HAP-1 (cell line): ENCODE measurements at places on chromosomes 5 and 9.

DNA sequence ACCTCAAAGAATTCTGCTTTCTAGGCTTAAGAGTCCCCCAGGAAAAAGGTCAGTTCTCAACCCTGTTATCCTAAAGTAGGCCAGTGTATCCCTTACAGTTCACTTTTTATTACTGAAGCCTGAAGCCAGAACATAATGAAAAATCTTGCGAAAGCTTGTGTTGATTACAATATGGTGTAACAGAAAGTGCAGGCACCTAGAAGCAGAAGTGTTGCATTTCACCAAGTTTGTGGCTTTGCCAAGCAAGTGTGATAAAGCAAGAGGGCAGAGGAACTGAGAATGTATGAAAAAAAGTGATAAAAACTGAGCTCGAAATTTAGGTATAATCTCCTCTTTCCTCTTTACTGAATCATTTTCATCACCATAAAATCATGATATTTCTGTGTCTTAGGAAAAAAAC is 26.2 kb downstream of the AGTPBP1 start:
- DNase-seq: no peak

GRCh38 chr9:34380034-34380510 is 3.4 kb upstream of the MYORG start:
- no peak for DNase-seq

DNA sequence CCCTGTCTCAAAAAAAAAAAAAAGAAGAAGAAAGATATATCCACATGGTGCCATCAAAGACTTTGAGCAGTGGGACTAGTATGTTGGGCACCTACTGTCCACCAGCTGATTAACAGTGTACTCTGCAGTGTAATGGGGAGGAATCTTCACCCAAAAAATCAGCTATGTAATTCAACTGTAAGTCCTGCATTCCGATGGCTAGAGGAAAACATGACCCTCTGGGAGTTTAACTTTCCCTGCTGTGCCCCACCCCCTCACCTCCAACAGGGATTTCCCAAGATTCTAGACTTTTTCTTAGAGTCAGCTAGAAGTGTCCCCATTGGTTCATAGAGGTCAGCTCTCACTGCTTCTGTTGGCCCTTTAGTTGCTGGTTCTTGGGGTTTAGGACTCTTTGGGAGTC is 221.2 kb upstream of the CLINT1 start:
- DNase-seq: no peak

- peak; percentile 20 for DNase-seq
Observed at GRCh38 chr5:10627160-10627701, 63.4 kb downstream of the ANKRD33B start.

DNA sequence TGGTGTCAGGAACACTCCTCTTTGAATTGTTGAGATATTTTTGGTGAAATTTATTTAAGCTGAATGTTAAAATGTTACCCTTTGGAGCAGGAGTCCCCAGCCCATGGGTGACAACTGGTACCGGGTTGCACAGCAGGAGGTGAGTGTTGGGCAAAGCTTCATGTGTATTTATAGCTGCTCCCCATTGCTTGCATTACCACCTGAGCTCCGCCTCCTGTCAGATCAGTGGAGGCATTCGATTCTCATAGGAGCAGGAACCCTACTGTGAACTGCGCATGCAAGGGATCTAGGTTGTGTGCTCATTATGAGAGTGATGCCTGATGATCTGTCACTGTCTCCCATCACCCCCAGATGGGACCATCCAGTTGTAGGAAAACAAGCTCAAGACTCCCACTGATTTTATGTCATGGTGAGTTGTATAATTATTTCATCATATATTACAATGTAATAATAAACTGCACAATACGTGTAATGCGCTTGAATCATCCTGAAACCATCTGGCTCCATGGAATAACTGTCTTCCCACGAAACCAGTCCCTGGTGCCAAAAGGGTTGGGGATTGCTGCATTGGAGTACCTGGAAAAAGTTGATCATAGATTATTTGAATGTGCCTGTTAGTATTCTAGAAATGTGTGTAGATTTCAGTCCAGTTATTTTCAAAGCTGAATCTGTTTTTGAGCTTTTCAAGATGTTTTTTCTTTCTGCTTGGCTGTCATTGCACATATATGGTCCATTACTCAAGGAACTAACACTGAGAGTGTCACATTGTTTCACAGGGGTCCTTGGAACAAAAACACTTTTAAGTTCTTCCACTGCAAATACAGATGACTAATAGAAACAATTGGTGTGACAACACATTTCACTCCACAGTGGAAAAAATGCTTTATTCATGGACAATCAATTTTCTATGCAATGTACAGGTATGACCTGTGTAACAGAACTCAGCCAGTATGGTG is 104.6 kb upstream of the TNFAIP8 start:
- DNase-seq: no peak

GRCh38 chr5:107799306-107799705 is 128.6 kb upstream of the EFNA5 start:
- no peak for DNase-seq

DNA sequence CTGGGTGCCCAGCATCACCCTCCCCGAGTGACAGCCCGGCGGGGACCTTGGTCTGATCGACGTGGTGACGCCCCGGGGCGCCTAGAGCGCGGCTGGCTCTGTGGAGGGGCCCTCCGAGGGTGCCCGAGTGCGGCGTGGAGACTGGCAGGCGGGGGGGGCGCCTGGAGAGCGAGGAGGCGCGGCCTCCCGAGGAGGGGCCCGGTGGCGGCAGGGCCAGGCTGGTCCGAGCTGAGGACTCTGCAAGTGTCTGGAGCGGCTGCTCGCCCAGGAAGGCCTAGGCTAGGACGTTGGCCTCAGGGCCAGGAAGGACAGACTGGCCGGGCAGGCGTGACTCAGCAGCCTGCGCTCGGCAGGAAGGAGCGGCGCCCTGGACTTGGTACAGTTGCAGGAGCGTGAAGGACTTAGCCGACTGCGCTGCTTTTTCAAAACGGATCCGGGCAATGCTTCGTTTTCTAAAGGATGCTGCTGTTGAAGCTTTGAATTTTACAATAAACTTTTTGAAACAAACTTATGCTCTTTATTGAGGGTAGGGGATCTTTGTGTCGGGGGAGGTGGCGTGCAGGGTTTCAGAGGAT is 1.3 kb downstream of the GADD45G start:
- DNase-seq: peak; percentile 65

GRCh38 chr9:28155067-28155466 is 581.8 kb upstream of the C9orf72 start:
- DNase-seq: no peak

DNA sequence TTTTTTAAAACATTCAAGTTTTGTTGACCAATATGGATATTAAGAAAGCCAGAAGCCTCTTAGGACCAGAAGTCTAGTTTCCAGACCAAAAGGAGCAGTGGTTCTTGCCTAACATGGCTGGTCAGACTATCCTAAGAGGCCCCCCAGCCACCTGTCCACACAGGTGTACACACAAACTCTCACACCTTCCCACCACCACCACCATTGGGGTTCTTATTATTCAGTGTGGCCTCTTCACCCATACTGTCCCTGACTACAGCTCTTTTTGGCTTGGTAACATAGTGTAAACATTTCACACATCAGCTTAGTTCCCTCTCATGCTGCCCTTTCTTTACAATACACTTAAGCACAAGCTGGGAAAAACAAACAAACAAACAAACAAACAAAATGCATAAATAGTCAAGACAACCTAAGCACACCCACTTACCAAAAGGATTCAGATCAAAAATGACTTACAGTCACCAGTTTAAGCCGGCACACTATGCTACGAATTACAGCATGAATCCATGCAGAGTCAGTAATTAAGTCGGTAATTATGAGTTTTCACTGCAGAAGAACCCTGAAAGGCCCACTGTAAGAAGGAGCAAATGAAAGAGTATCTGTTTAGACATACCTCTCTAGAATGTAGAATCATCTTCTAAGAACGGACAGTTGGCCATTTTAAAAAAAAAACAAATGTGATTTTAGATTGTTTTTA is 9.5 kb downstream of the LHFPL2 start:
- DNase-seq: no peak

DNA sequence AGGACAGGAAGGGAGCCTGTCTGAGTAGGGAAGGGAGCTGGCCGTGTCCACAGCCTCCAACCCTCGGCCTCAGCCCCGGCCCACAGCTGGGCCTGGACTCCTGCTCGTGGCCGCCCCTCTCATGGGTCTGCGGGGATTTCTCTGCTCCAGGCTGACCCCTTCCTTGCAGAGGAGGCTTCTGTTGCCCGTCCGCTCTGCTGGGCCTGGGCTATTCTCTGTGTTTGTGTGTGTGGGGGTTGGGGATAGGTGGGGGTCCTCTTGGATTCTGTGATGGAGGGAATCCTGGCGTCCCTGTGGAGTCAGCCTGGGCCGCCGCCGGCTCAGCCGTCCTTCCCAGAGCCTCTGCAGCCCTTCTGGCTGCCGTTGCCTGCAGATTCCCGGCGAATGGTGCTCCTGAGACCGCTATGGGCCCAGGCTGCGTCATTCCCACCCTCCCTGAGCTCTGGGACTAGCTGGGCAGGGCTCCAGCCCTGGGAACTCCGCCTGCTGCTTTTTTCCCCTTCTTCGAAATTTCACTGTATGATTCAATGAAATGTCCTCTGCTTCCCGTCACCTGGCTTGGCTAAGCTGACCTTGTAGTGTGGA is 64.2 kb downstream of the FGF18 start:
- no peak for DNase-seq

- peak; percentile 24 for DNase-seq
Observed at GRCh38 chr5:180026320-180026719, 45.2 kb downstream of the RNF130 start.

DNA sequence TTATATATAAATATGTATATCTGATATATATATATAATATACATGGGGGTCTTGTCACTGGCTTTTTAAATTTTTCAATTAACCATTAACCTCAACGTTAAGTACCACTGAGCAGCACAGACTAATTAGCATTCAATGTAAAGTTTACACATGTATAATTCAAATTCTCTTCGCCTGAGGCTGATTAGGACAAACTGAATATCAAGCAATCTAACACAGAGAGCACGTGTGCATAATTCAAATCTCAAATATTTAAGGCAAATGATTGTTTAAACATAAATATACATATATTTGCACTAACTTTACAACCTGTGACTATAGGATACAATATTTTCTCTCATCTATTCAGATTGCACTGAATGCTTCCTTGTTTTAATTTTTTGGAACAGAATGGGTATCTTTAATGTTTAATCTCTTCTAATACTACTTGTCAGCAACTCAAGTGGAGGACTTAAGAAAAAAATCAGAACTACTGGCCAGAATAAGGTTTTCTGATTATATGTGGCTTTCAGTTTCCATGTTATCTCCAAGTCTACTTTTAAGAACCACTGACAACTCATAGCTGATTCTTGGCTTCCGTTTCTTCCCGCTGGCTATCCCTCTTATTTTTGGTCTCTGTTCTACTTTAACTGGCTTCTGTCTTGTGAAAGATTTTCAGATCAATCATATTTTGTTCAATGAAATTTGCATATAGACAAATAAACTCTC is 204.8 kb downstream of the MLLT3 start:
- no peak for DNase-seq

DNA sequence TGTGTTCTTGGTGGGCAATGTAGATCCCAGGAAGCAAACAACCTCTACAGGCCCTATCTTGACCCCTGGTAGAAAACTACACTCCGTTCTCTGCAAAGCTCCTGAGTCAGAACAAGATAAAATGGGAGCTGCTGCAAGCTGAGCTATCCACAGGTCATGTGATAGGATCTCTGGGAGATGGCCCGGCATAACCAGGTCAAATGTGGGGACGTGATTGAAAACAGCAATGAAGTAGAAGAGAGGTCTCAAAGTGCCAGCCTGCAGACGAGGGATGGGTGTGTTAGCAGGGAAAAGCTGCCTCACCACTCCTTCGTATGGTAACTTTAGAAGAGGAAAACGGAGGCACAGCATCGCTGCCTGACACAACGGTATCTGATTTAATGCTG is 25.0 kb downstream of the NRG2 start:
- DNase-seq: no peak

DNA sequence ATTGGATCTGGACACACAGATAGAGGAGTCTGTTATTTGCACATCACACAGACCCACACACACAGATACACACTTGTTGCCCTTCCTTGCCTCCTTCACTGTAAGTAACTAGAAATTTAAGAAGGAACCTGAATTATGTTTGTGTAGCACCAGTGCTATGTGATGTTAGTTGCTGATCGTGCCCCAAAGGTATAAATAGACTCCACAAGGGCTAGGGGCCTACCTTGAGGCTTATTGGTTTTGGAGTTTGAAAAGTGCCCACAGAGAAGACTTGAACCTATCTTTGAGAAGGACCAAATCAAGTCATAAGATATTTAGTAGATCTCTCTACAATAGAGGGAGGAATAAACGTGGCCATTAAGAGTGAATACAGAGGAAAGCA is 8.8 kb upstream of the TGFBI start:
- DNase-seq: no peak

DNA sequence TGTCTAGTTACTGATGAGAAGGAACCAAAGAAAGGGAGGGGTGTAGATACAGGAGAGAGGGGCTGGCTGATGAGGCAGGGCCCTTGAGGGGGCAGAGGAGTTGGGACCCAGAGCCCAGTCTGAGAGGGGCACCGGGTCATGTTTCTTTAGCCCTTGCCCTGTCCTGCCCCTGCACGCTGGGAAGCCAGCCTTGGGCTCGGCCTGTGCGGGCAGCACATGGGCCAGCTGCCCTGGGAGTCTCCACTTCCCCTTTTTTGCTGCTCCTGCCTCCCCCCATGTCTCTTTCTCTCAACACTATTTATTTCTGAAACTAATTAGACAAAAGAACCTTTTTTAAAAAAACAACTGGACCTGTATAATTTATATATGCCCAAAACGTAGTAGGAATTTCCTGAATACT is 20.5 kb downstream of the MVB12B start:
- DNase-seq: no peak

DNA sequence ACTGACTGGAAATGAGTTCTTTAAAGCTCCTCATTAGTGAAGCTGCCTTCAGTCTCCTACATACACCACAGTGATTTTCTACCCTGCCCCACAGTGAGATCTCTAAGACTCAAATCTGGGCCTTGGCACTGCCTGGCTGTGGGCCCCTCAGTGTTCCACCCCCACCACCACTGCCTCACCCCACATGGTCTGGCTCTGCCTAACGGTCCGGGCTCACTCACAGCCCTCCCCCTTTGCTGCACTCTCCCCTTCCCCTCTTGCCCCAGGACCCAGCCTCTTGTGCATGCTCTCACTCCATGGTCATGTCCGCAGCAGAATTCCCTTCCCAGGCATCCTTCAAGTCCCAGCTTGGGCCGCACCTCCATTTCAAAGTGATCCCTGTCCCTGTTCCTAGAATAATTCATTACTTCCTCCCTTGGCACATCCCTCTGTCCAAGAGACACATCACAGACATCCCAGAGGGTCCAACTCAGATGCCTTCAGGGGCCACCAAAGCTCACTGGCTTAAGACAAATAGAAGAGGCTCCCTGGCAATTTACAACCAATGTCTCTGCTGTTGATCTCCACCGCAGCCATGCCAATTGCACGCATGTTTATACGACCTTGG is 56.7 kb downstream of the HRH2 start:
- no peak for DNase-seq

- no peak for DNase-seq
Observed at GRCh38 chr5:148934895-148935400, 108.5 kb downstream of the ADRB2 start.
